Testis (tissue), 5 donors: ENCODE measurements at places on chromosomes 6 and 20. TPM values are rescaled to one million over a fixed set of nuclear protein-coding genes. Genes with fewer than 3 reads are reported as not detected.

CRYBG1 gene
- 4.8 TPM for total RNA-seq

- H3K4me1 ChIP-seq: peaks cover 13% of the 10 kb centered on the region
- no peaks in the 10 kb centered on the region for H3K36me3 ChIP-seq
- no peak overlapping the region for H3K4me3 ChIP-seq
- H3K27me3 ChIP-seq: no peaks in the 10 kb centered on the region
These were observed 16.0 kb downstream of the DSE start for GRCh38 chr6:116386581-116387299.

ADGRF4 gene
- 0.31 TPM for total RNA-seq

DNA sequence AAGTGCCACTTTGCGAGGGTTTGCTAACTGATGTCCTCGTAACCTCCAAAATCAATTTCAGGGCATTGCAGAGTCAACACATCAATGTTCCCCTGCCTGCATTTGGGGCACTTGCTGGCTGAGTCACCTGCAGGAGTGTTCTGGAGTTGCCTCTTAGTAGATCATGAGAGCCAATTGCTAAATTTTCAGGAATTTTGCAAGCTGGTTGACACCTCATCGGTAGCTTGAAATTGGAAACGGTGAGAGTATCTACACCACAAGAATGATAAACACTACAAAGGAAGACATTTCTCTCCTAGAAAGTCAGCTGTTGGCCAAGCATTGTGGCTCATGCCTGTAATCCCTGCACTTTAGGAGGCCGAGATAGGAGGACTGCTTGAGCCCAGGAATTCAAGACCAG is 10.8 kb upstream of the BFSP1 start:
- H3K4me3 ChIP-seq: no peak overlapping the region
- H3K36me3 ChIP-seq: no peaks in the 10 kb centered on the region
- DNase-seq: no peak
- H3K27ac ChIP-seq: no peak overlapping the region
- no peaks in the 10 kb centered on the region for H3K4me1 ChIP-seq
- no peaks in the 10 kb centered on the region for H3K27me3 ChIP-seq

LY6G6F gene
- total RNA-seq: not detected

DNA sequence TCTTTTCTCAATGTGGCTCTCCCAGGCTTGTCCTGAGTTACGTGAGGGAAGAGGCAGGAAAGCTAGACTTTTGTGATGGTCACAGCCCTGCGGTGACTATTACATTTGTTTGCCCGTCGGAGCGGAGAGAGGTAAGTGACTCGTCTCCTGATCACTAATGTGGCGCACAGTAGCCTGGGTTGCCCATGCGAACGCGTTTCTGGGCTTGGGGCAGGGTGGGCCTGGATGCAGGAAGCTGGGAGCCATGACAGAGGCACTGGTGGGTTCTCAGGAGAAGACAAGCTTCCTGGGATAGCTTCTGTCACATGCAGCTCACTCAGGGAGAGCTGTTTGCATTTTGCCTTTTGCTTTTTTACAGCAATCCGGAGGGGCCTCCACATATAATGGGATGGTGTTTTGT is 60.6 kb downstream of the IGF2R start:
- no peak overlapping the region for H3K4me3 ChIP-seq
- H3K27ac ChIP-seq: peak overlapping the region; percentile 75
- no peak for DNase-seq
- H3K36me3 ChIP-seq: no peaks in the 10 kb centered on the region
- no peaks in the 10 kb centered on the region for H3K27me3 ChIP-seq

DNA sequence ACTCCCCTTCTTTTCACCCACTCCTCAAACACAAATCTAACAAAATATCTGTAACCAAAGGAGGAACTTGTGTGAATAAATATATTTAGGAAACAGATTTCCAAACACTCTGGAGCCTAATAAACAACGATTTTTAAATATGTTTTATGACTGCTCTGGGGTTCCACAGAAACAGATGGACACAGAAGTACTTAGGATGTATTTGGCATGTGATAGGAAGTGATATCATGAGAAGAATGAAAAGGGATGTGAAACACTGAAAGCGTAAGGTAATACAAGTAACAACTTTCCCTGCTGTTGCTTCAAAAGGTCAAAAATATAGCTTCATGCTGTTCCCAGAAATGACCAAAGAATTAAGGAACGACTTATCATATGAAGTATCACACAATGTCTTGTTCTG is 26.1 kb upstream of the ENPP1 start:
- no peak overlapping the region for H3K4me3 ChIP-seq
- H3K4me1 ChIP-seq: no peaks in the 10 kb centered on the region
- H3K36me3 ChIP-seq: no peaks in the 10 kb centered on the region
- no peaks in the 10 kb centered on the region for H3K27me3 ChIP-seq
- DNase-seq: no peak
- H3K27ac ChIP-seq: no peak overlapping the region

DNA sequence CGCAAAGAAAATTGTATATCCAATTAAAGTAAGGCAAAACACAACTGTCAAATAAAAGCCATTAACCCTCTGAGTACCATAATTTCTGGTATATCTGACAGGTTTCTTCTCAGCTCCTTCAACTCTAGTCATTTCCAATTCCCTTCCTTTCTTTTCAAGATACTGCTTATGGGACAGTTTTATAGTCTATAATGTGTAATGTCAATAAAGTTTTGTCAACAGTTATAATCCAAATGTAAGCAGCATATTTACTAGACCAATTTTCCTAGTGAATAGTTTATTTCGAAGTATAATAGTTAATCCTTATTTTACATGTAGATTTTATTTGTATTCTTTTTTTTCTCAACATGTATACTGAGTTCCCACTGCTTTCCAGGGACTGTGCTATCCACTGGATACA is 1081.8 kb downstream of the EPHA7 start:
- no peaks in the 10 kb centered on the region for H3K27me3 ChIP-seq
- no peak overlapping the region for H3K27ac ChIP-seq
- H3K4me3 ChIP-seq: no peak overlapping the region
- no peak for DNase-seq
- H3K4me1 ChIP-seq: no peaks in the 10 kb centered on the region

- no peaks in the 10 kb centered on the region for H3K4me1 ChIP-seq
- no peaks in the 10 kb centered on the region for H3K36me3 ChIP-seq
- H3K27me3 ChIP-seq: no peaks in the 10 kb centered on the region
- no peak overlapping the region for H3K27ac ChIP-seq
- no peak for DNase-seq
These were observed 118.5 kb upstream of the PHACTR3 start for GRCh38 chr20:59485576-59486454.

DNA sequence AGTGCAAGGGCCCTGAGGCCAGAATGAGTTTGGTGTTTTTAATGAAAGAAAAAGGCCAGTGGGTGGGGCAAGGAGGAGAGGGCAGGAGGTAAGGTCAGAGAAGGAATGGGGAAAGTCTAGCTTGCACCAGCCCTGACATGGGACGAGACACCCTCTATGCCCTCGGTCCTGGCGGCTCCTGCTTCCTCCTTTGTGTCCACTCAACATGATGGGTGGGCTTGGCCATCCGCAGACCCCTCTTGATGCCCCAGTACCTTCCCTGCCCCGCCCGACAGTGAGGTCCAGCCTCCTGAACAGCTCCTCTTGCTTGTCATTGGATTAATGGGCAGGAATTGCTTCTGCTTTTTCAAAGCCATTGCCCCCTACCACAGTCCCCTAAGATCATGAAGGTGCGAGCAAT is 33.6 kb upstream of the ANGPT4 start:
- H3K4me3 ChIP-seq: no peak overlapping the region
- no peaks in the 10 kb centered on the region for H3K4me1 ChIP-seq
- no peaks in the 10 kb centered on the region for H3K36me3 ChIP-seq
- no peak for DNase-seq

IL22RA2 gene
- total RNA-seq: not detected

- no peaks in the 10 kb centered on the region for H3K36me3 ChIP-seq
- H3K4me3 ChIP-seq: peak overlapping the region; percentile 90
- peaks cover 18% of the 10 kb centered on the region for H3K4me1 ChIP-seq
- no peaks in the 10 kb centered on the region for H3K27me3 ChIP-seq
- no peak for DNase-seq
These were observed 562 bp downstream of the TRIM39 start for GRCh38 chr6:30327232-30327746.

GRCh38 chr6:44221961-44222335 is 1.4 kb upstream of the SLC29A1 start:
- no peak overlapping the region for H3K4me3 ChIP-seq
- H3K36me3 ChIP-seq: no peaks in the 10 kb centered on the region
- H3K4me1 ChIP-seq: peaks cover 76% of the 10 kb centered on the region
- DNase-seq: no peak
- no peaks in the 10 kb centered on the region for H3K27me3 ChIP-seq
